Stimulated activated CD4-positive, alpha-beta T cell treated with anti-CD3 and anti-CD28 coated beads, Interleukin-12 subunit alpha, Interleukin-12 subunit beta, amount 100 ng/mL, for 24 hours (primary cell): ENCODE measurements at places on chromosomes 13 and 19.

DNA sequence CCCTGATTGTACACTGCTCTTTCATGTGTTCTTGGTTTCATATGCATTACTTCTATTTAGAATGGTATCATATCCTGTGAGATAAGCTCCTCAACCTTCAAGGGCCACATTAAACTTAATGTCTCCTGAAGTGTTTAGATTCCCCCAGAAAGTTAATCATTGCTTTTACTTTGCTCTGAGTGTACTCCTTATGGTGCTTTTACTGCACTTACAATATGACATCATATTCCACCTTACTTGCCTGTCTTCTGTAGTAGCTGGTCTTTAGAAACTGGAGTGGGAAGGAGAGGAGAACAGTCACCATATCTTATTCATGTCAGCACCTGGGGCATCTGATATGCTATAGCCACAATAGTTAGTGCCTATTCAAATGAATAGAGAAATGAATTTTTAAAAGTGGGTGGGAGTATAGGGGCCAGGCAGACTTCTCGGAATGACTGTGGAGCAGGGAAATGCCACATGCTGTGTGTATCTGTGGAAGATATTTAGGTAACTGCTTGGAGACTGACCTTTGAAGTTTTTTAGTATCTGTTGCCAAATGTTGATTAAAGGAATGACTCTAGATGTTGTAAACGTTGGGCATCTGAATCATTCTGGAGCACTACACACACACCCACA lies 40.2 kb downstream of the SLAIN1 start:
- no peak for DNase-seq

DNA sequence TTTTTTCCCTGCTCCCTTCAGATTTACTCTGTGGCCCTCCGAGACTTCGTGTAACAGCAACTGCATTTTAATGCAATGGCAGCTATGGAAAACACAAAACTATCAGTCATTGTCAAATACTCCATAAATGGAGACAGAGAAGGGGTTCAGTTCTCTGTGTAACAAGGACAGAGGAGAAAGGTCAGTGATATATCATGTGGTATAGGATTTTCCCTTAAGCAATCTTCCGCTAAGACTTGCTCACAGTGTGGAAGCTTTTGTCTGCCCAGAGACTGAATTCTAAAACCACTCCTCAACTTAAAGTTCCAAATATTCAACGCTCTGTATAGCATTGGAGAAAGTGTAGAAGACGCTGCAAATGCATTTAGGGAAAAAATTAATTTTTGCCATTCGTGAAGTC lies 111.3 kb upstream of the EDNRB start:
- no peak for DNase-seq

DNA sequence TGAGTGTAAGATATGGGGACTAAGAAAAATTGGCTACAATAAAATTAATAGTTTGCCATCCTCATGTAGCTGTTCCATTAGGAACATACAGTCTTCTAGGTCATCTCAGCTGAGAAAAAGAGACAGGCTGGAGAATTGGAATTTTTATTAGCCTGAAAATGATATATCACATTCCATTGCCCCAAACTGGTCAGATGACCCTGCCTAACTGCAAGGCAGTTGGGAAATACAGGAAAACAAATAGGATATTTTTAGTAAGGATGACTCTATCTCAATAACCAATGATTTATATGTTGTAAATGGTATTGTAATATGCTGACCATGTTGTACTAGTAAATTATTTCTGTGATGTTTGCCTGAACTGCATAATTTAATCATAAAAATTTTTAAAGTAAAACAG lies 673.8 kb downstream of the PCDH9 start:
- no peak for DNase-seq

DNA sequence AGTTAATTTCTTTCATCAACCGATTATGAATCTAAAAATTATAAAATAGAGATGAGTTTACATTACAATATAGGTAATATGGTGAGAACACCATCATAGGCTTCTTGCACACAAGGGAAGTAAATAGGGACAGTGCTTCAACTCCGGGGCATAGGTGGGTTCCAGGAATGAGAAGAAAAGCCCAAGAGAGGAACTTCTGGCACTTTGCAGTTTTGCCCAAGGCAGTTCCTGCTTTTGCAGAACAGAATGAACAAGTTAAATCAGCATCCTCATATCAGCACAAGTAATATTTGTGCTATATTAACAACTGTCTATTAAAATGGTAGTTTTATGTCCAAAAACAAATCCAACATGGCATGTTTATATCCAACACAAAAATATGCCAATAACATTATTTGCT lies 60.1 kb downstream of the DACH1 start:
- no peak for DNase-seq

GRCh38 chr13:62578402-62578801 lies 1162.8 kb upstream of the PCDH20 start:
- no peak for DNase-seq

DNA sequence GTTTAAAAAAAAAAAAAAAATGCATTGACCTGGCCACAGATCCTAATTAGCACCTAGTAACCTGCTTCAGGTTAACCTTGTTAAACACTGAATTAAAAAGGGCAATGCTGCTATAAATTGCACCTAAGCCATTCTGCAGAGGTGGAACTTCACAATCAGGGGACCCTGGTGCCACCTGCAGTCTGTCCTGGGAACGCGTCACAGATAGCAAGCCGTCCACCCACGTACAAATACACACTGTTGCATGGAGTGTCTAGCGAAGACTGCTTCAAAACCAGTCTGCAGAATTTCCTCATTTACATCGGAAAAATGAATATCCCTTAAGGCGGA lies 169.3 kb downstream of the COL4A1 start:
- no peak for DNase-seq

DNA sequence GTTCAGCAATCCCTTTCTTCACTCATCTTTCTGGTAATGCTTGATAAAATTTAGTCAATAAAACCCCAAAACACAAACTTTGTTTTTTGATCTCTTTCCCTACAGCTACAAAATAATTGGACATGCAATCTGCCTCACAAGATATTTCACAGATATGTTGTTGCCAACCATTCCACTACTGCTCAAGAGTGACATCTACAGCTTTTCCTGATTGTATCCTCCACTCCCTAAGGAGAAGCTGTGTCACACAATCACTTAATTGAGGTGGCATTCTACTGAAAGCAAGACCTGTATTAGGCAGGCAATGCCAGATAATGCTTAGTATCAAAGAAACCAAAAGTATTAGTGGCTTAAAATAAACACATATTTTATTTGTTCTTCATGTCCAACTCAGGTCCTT lies 1646.2 kb upstream of the SPRY2 start:
- no peak for DNase-seq

- DNase-seq, result no peak
These were observed 14.7 kb downstream of the MIER2 start for GRCh38 chr19:329876-330275.
